Fibroblast of lung (primary cell): ENCODE measurements at places on chromosomes 5 and 9. TPM values are rescaled to one million over a fixed set of nuclear protein-coding genes. Genes with fewer than 3 reads are reported as not detected.

IL13 gene
- total RNA-seq, result not detected in 2 replicates

ZDHHC11B gene
- total RNA-seq, result under 0.01 TPM in 2 replicates

GRCh38 chr9:35340046-35340445, 149.9 kb upstream of the RUSC2 start:
- peaks cover 15% of the 10 kb centered on the region for H3K4me1 ChIP-seq
- H3K36me3 ChIP-seq, result no peaks in the 10 kb centered on the region
- no peaks in the 10 kb centered on the region for H3K27me3 ChIP-seq
- no peak for DNase-seq

- H3K27ac ChIP-seq, result no peak overlapping the region
- DNase-seq, result peak; percentile 95
- no peaks in the 10 kb centered on the region for H3K27me3 ChIP-seq
- no peak overlapping the region for H3K4me3 ChIP-seq
- H3K4me1 ChIP-seq, result peaks cover 2% of the 10 kb centered on the region
Observed at GRCh38 chr9:14080959-14081542, 232.9 kb downstream of the NFIB start.

GRCh38 chr9:12783767-12784460, 9.1 kb downstream of the LURAP1L start:
- H3K27ac ChIP-seq, result peak overlapping the region; percentile 92
- peaks cover 24% of the 10 kb centered on the region for H3K4me1 ChIP-seq
- no peaks in the 10 kb centered on the region for H3K27me3 ChIP-seq
- peaks cover 2% of the 10 kb centered on the region for H3K36me3 ChIP-seq

- peaks cover 4% of the 10 kb centered on the region for H3K4me1 ChIP-seq
- H3K27ac ChIP-seq, result no peak overlapping the region
- DNase-seq, result peak; percentile 74
- no peak overlapping the region for H3K4me3 ChIP-seq
- H3K27me3 ChIP-seq, result no peaks in the 10 kb centered on the region
Observed at GRCh38 chr5:79694652-79695051, 5.0 kb downstream of the CMYA5 start.

DNA sequence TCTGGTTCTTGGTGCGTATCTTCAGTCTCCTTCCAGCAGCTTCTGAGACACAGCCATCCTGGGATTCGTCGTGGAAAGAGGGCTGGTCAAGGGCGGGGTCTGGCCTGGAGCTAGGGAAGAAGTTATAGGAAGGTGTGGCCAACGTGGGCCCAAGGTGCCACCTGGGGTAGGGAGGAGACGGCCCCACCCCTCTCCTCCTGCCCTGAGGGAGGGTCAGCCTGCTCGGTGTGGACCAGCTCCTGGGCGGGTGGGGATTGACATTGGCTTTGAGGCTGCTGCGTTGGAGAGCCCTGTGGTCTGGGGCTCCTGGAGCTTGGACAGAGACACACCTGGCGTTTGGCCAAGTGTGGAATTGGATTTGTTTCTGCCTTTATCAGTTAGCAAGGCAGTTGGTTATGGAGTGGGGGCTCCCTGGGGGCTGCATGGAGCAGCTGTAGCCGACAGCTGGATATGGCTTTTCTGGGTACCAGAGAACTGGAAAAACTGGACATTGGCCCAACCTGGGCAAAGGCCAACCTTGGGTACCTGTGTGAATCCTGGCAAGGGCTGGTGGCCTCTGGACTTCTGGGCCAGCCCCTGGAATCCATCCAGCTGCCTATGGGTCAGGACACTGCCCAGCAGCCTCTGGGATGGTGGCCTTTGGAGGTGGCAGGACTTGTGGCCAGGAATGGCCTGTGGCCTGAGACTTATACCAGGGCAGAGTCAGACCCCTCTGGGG, 75.7 kb upstream of the PPP1R26 start:
- no peak overlapping the region for H3K4me3 ChIP-seq
- H3K27me3 ChIP-seq, result no peaks in the 10 kb centered on the region
- H3K4me1 ChIP-seq, result no peaks in the 10 kb centered on the region
- H3K27ac ChIP-seq, result no peak overlapping the region
- no peak for DNase-seq
